ENCODE measurements at places on chromosomes 3 and 15. TPM values are rescaled to one million over a fixed set of nuclear protein-coding genes. Genes with fewer than 3 reads are reported as not detected.

Gene MYZAP
- total RNA-seq = 9.4 TPM

Gene SAMMSON
- not detected for total RNA-seq

Gene GPX1
- total RNA-seq = 1,104 TPM

Gene ADGRG7
- not detected for total RNA-seq

Gene GOLGA8K
- not detected for total RNA-seq

Gene ECE2
- not detected for total RNA-seq

Gene KY
- not detected for total RNA-seq

Gene THRB
- 0.39 TPM for total RNA-seq

Gene TRIM42
- total RNA-seq = not detected

Gene C3orf22
- not detected for total RNA-seq

Gene ALDH1L1
- total RNA-seq = not detected

Gene GOLGA8S
- total RNA-seq = 0.07 TPM

Gene CHRNA7
- 0.73 TPM for total RNA-seq

Gene MBNL1
- 334 TPM for total RNA-seq

Gene RBP2
- total RNA-seq = not detected

Gene CYP19A1
- not detected for total RNA-seq

Gene ST3GAL6
- 28.8 TPM for total RNA-seq

Gene ROPN1
- total RNA-seq = not detected

Gene PRSS50
- not detected for total RNA-seq

Gene INSYN1
- not detected for total RNA-seq

Gene FBXW12
- not detected for total RNA-seq

Gene FBN1
- 29.1 TPM for total RNA-seq

Gene RNU5B-1
- total RNA-seq = not detected

Gene DENND4A
- total RNA-seq = 14.2 TPM

Gene STRC
- not detected for total RNA-seq

Gene SLC38A3
- total RNA-seq = not detected

Gene GOLGA8M
- total RNA-seq = 0.20 TPM

Gene GOLGA6D
- not detected for total RNA-seq

Gene OR5H2
- total RNA-seq = not detected

Gene TMEM212
- total RNA-seq = not detected

Gene HCLS1
- total RNA-seq = 82.7 TPM

Gene SLCO3A1
- total RNA-seq = 0.59 TPM

Gene RPUSD2
- 12.0 TPM for total RNA-seq

Gene CIDEC
- not detected for total RNA-seq

Gene ARF4
- total RNA-seq = 182 TPM

Gene ISLR
- total RNA-seq = not detected

Gene TRIM71
- not detected for total RNA-seq

Gene CIB2
- total RNA-seq = 0.27 TPM

Gene CLDN16
- 0.39 TPM for total RNA-seq

Gene CFAP20DC
- 3.3 TPM for total RNA-seq

Gene USP4
- total RNA-seq = 10.6 TPM

Gene CCR4
- total RNA-seq = 2.3 TPM

Gene MLF1
- 10.1 TPM for total RNA-seq

Gene THAP10
- total RNA-seq = 4.5 TPM

Gene SH2D7
- total RNA-seq = not detected

Gene DZIP1L
- 4.9 TPM for total RNA-seq

Gene EFHB
- not detected for total RNA-seq

Gene TJP1
- total RNA-seq = 68.9 TPM

Gene TNNC1
- not detected for total RNA-seq

Gene PCSK6
- total RNA-seq = 4.3 TPM

Measured in mammary microvascular endothelial cell (primary cell).